BE2C (cell line): ENCODE measurements at places on chromosomes 7 and 10.

GRCh38 chr7:121515630-121516401 is 119.7 kb upstream of the FAM3C start:
- no peak for DNase-seq

GRCh38 chr10:80611481-80612185 is 73.9 kb downstream of the SH2D4B start:
- no peak for DNase-seq

DNA sequence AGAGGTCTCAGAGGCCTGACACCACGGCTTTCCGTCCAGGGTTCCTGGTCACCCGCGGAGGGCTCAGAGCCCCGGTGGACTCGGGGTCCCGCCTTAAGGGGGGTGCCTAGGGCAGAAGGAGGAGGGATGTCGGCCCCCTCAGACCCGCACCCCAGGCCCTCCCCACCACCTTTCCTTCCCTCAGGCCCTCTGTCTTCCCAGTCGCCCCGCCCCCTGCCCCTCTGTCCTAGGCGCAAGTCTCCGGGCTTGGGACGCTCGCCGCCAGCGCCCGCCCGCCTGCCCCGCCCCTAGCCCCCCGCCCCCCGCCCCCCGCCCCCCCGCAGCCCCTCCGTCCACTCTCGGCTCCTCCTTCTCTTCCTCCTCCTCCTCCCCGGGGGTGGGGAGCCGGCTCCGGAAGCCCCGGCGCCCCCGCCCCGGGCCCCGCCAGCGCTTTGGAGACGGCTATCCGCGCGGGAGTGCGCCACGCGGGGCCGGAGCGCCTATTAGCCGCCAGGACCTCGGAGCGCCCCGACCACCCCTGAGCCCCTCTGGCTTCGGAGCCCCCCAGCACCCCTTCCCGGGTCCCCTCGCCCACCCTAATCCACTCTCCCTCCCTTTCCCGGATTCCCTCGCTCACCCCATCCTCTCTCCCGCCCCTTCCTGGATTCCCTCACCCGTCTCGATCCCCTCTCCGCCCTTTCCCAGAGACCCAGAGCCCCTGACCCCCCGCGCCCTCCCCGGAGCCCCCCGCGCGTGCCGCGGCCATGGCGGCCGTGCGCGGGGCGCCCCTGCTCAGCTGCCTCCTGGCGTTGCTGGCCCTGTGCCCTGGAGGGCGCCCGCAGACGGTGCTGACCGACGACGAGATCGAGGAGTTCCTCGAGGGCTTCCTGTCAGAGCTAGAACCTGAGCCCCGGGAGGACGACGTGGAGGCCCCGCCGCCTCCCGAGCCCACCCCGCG is at the start of gene AEBP1:
Gene AEBP1 (plus strand): TSS at position 423 of the 937 bp plus-strand sequence. CDS start 321 bp downstream, at position 744.
- DNase-seq, result peak; percentile 43

- DNase-seq, result no peak
Measured at GRCh38 chr10:48400129-48400849, 93.8 kb downstream of the MAPK8 start.

DNA sequence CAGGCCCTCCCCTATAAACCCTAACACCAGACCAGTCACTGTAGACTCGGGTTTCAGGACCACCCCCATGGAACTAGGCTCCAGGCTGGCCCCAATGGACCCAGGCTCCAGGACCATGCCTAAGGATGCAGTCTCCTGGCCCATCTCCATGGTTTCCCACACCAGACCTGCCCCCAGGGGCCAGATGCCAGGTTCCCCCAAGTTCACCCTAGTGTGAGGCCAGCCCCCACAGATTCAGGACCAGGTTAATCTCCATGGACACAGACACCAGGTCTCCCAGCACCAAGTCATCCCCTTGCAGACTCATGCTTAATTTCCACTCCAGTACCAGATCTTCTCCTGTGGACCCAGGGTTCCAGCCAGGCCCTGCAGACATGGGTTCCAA is 103.8 kb upstream of the LANCL2 start:
- DNase-seq, result no peak
